ENCODE measurements at places on chromosomes 2 and 18.

GRCh38 chr2:235377176-235377575, 116.7 kb upstream of the AGAP1 start:
- no peak for DNase-seq

GRCh38 chr2:238509151-238509835, 82.6 kb downstream of the ASB1 start:
- DNase-seq: peak; percentile 79

- no peak for DNase-seq
These were observed 608.9 kb downstream of the SUCLG1 start for GRCh38 chr2:83850071-83850725.

- DNase-seq: no peak
These were observed 46.6 kb upstream of the AGAP1 start for GRCh38 chr2:235447210-235447609.

- peak; percentile 73 for DNase-seq
These were observed 119.3 kb upstream of the RBBP8 start for GRCh38 chr18:22813648-22814328.

- DNase-seq: no peak
These were observed 141.6 kb upstream of the MSH6 start for GRCh38 chr2:47641366-47641765.

DNA sequence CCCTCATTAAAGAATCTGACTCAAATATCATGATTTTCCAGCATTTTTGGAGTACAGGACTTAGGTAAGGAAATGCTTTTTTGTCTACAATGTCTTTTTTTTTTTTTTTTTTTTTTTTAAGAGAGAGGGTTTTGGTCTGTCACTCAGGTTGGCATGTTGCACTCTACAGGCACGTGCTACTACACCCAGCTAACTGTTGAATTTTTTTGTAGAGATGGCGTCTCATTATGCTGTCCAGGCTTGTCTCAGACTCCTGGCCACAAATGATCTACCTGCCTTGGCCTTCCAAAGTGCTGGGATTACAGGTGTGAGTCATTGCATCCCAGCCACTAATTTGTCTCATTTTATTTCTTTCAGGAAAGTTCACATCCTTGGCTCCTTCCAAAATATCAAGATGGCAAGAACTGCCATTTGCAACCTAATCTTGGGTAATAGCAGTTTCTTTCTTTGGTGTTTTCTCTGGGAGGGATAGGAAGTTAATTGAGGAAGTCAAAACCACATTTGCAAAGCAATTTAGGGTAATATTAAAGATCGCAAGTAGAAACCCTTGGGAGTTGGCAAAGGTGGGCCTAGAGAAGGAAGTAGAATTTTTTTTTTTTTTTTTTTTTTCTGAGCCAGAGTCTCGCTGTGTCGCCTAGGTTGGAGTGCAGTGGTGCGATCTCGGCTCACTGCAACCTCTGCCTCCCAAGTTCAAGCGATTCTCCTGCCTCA, 15.5 kb downstream of the PNO1 start:
- DNase-seq: no peak

GRCh38 chr2:181738563-181738962, 58.2 kb upstream of the NEUROD1 start:
- DNase-seq: no peak

DNA sequence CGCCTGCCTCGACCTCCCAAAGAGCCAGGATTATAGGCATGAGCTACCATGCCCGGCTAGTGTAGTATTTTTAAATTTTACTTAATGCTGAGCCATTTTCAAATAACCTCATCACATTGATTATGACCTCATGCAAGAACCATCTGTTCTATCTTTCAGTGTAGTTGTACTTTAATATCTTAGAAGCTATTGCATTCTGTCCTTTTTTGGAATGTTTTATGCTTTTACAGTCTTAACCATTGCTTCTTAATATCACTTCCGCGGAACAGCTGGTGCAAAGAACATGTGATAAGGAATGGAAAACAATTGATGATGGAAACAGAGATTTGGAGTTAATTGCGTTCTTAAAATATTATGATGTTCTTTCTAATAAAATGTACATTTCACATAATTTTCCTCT, 2.7 kb downstream of the GEN1 start:
- DNase-seq: no peak

DNA sequence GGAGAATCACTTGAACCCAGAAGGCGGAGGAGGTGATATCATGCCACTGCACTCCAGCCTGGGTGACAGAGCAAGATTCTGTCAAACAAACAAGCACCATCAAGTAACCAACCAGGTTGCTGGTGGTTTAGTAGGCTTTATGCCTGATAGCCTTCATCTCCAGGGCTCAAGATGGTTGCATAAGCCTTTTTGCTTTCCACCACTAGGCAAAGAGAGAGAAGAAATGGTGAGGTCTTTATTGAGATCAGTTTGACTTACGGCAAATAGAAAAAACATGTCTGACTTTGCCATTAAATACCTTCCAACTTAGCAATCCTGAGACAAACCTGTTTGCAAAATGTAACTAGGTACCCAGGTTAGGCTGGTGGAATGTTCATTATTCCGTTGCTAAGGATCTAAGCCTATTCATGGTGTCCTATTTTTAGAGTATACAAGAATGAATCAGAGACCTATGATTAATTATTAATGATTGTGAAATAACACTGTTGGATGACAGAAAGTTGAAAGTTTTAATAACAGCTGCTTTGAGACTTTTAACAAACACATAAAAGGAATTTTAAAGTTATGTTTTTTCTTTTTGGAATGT, 53.5 kb upstream of the SLC38A11 start:
- DNase-seq: no peak

DNA sequence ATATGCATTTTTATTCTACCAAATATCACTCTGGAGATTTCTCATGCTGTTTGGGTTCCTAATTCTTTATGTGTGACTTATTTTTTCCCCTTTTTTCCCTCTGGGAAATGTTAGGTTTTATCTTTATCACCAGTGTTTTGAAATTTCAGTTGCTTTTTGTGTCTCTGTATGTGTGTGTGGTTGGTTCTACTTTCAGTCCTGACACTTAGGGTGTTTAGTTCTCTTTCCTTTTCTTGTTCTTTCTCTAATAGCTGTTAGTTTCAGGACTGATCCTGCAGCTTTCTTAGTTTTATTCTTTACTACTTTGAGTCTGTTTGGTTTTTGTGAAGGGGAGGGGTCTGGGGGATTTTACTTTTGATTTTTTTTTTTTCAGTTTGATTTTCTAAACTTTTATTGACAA, 23.1 kb downstream of the PPM1B start:
- no peak for DNase-seq

DNA sequence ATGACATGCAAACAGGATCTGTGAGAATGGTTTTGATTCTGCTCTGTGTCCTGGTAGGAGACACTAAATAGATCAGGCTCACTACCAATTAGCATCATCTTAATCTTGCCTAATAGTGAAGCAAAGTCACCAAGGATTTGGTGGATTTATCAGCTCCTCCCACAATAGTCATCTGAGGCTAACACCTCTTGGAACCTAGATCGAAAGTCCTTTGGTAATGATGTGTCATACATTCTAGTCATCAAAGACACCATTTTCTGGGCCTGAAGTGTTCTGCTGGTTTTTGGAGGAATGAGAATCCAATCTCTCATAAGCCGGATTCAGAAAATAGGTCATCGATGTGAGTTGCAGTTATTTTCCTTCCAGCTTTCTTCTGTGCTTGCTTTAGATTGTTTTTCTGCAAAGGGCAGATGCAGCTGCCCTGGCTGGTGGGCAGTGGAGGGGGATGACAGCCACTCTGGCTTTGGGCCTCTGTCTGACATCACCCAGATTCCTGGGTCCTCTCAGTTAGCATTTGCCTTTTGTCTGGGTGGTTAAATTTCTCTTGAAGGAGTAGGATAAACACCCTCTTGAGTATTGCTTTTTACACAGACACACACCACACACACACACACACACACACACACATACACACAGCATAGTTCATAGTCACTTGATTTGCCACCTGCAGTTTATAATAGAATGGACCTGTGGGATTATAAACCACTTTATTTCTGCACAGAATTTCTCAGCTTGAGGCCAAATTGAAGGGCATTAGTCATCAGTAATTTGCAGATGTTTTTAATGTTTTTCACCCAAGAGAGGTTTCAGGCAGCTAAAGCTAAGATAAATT, at the start of gene MYO3B:
Gene MYO3B, plus strand, starts transcription at position 198 of the 832 bp plus-strand sequence. Its CDS starts 141 bp downstream, at position 339.
- peak; percentile 38 for DNase-seq

DNA sequence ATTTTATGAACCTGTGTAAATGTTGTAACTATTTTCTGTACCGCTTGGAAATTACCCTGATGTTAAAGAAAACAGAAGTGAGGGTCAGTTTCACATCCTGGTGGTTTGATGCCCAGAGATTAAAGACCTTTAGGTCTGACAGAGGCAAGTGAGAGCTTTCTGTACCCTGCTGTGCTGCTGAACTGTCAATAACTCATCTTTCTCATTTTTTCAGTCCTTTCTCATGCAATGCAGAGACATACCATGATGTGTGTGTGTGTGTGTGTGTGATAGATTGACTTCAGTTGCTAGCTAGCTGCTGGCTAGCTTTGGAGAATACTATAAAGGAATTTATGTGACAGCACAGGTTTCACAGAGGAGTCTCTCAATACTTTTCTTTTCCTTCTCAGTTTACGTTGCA, 2025.6 kb upstream of the LRRTM1 start:
- no peak for DNase-seq

GRCh38 chr2:154198866-154199265, 327.1 kb downstream of the GALNT13 start:
- DNase-seq: no peak

- DNase-seq: peak; percentile 80
These were observed 632.9 kb upstream of the CELF4 start for GRCh38 chr18:38198526-38198925.

GRCh38 chr2:241570961-241571581, 12.5 kb downstream of the BOK start:
- DNase-seq: no peak

DNA sequence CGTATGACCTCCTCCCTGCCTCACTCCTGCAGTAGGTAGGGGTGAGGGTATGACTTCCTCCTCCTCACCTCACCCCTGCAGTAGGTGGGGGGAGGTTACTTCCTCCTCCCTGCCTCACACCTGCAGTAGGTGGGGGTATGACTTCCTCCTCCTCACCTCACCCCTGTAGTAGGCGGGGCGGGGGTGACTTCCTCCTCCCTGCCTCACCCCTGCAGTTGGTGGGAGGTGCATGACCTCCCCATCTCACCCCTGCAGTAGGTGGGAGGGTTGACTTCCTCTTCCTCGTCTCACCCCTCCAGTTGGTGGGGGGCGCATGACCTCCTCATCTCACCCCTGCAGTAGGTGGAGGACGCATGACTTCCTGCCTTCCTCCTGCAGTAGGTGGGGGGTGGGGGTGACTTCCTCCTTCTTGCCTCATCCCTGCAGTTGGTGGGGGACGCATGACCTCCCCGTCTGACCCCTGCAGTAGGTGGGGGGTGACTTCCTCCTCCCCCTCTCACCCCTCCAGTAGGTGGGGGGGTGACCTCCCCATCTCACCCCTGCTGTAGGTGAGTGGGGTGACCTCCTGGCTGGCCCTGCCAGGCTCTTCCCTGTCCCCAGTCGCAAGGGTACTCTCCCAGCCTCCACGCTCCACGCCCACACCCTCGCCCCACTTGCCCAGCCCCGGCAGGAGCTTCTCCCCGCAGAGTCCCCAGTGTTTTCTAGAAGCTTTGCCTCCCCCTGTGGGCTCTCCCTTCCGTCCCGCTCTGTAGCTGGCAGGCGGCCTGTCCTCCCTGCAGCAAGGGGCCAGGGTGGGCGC, 39.3 kb downstream of the TSHZ1 start:
- DNase-seq: peak; percentile 84

DNA sequence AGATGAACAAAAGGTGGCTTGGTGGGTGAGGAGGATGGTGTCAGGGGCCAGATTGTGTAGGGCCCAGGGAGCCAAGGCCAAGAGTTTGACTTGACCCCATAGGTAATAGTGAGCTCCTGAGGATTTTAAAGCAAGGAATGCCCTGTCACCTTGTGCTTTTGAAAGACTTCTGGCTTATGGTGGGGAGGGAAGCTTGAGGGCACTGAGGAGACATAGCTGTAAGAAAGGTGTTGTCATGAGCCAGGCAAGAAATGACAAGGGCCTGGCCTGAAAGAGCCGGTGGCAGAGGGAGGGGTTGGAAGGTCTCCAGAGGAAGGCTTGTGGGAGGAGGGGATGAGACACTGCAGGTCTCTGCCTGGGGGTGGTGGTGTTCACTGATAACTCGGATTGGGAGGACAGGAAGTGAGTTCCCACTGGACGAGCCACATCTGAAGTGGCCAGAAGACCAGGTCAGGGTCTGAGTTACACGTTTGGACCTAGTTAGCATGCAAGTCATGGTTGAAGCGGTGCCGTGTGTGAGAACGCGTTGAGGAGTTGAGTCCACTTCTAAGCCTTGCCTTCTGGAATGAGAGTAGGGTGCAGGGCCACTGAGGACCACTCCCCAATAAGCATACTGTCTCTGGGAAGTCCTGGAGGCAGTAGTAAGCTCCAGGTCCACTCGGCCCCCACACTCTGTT, 64.3 kb downstream of the TET3 start:
- no peak for DNase-seq

DNA sequence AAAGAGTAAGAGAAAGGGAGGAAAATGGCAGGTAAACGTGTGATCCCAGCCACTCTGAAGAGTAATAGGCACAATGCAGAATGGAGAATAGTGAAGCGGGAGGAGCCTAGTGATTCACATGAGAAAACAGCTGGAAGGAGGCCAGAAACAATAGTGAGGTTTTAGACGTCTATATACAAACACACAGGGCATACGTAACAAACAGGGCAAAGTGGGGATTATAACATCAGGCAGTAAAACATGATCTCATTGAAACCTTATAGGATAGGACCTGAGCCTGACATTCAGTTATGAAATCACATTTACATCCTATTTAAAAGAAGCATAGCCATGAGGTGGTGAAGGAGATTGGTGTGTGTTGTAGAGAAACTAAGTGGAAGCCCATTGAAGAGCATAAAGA, 33.0 kb upstream of the GATA6 start:
- no peak for DNase-seq

- no peak for DNase-seq
These were observed 134.3 kb downstream of the IRS1 start for GRCh38 chr2:226665306-226665831.

DNA sequence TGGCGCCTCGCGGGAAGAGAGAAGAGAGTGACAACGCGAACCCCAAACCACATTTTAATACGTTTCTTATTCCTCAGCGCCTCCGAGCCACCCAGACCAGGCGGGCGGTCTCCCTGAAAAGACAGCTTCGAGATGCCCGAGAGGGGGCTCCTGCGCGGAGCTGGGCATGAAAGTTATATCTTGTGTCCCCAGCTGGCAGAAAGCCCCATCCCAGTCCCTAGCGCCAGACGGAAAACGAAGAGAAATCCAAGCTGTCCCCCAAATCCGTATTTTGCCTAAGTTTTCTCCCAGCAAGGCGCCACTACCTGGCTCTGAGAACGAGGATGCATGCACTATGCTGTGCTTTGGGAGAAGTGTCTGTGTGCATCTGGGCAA, 797 bp downstream of the NXPH2 start:
- peak; percentile 62 for DNase-seq

GRCh38 chr2:10344105-10345066, 41.7 kb downstream of the HPCAL1 start:
- DNase-seq: peak; percentile 23

DNA sequence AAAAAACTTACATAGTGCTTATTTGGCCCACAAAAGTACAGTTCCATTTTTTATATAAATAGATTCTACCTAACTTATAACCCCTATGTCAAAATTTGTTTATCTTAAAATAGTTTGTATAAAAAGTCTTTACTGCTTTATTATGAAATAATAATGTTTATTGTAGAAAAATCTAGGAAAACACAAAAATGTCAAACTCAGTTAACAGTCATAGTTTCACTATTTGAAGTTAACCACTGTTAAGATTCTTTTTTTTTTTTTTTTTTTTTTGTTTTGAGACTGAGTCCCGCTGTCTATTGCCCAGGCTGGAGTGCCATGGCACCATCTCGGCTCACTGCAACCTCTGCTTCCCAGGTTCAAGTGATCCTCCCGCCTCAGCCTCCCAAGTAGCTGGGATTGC, 26.5 kb upstream of the ABI2 start:
- DNase-seq: no peak

Measured in NCI-H69 (cell line).